ENCODE measurements at places on chromosomes 5 and 9.

DNA sequence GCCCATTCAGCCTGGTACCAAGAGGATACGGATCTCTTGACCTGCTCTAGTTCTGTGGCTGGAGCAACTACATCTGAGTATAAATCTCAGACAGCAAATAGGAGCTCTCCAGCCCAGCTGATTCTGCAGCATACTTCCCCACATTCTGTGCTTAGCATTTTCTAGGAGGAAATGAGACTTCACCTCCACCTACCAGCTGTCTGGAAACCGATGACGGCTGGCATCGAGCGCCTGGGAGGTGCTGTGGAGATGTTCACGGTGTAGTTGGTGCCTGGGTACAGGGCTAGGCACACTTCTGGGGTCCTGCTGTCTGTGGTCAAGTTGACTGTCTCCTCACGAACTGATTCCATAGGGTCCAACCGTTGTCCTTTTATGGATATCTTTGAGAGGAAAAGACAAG, 63.6 kb downstream of the SUSD1 start:
- DNase-seq, result no peak

DNA sequence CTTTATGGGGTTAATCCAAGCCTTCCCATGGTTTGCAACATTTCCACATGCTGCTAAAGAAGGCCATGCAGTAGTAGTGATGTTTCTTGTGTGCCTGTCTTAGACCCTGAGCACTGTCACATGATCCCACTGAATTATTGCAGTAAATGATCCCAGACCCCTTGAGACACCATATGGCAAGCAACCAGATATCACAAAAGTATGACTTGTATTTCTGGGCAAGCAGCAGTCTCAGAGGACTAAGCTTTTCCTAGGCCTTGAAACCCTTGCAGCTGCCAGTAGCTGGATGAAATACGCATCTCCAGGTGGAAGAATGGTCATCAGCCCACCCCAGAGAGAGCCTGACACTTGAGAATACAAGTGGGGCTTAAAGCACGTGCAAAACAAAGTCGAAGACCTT, 41.8 kb downstream of the CDO1 start:
- no peak for DNase-seq

DNA sequence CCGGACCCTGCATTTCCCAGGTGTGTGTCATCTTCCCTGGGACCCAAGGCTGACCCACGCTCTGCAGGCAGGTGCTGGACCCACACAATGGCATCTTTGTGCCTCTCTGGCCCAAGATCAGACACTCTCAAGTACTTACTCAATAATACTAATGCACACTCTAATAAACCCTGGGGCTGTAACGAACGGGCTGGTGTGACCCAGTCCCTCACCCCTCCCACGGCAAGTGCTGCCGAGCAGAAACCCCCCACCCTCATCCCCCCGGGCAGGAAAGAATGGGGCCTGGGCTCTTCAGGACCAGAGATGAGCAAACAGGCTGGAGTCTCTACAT, 1.1 kb upstream of the OBP2B start:
- DNase-seq, result peak; percentile 11

GRCh38 chr9:104617418-104617817, 586 bp downstream of the OR13C9 start:
- DNase-seq, result no peak

GRCh38 chr5:175001311-175001710, 276.9 kb downstream of the MSX2 start:
- DNase-seq, result no peak

DNA sequence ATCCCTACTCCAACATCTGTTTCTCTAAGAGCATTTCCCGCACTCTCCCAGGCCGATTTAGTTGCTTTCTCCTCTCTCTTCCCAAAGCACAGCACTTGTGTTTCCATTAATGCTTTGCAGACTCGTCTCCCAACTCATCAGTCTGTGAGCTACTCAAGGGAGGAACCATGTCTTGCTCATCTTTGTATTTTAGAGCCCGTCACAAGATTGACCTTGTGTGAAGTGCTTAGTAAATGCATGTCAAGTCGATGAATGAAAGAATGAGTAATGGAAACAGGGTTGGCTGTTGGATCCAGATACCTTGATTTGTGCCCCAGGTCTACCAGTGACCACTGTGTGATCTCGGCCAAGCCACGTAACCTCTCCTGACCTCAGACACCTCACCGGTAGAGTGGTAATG, 99.3 kb downstream of the KLF4 start:
- no peak for DNase-seq

DNA sequence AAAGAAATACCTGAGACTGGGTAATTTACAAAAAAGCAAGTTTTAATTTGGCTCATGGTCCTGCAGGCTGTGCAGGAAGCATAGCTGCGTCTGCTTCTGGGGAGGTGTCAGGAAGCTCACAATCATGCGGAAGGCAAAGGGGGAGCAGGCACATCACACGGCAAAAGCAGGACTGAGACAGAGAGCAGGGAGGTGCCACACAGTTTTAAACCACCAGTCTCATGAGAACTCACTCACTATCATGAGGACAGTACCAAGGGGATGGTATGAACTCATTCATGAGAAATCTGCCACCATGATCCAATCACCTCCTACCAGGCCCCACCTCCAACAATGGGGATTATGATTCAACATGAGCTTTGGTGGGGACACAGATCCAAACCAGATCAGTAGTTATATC, 96.2 kb downstream of the OSTF1 start:
- no peak for DNase-seq

- no peak for DNase-seq
These were observed 297.9 kb downstream of the TLE1 start for GRCh38 chr9:81391457-81391825.

DNA sequence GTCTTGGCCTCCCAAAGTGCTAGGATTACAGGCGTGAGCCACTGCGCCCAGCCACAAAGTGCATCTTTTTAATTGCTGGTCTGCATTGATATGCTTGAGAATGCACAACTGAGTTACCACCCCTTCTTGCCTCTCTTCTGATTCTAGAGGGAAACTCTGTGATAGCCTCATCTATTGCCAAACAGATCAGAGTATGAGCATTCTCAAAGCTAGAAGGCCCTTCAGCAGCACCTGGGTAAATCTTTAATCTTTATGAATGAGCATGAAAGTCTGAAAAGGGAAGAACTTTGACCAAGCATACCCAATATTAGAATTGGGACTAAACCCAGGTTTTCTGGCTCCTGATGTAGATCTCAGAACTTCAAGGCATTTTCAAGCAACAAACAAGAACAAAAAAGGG, 298.3 kb upstream of the TNC start:
- no peak for DNase-seq

- DNase-seq, result no peak
These were observed 179.7 kb upstream of the FBXL17 start for GRCh38 chr5:108561416-108562204.

DNA sequence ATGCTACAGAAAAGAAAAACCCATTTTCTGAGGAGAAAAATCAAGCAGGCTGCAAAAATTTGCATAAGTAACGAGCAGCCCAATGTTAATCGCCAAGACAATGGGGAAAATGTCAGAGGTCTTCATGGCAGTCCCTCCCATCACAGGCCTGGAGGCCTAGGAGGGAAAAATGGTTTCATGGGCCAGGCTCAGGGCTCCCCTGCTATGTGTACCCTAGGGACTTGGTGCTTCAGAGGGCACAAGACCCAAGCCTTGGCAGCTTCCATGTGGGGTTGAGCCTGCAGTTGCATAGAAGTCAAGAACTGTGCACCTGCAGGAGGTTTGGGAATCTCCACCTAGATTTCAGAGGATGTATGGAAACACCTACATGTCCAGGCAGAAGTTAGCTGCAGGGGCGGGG, 10.4 kb downstream of the CAAP1 start:
- DNase-seq, result no peak

DNA sequence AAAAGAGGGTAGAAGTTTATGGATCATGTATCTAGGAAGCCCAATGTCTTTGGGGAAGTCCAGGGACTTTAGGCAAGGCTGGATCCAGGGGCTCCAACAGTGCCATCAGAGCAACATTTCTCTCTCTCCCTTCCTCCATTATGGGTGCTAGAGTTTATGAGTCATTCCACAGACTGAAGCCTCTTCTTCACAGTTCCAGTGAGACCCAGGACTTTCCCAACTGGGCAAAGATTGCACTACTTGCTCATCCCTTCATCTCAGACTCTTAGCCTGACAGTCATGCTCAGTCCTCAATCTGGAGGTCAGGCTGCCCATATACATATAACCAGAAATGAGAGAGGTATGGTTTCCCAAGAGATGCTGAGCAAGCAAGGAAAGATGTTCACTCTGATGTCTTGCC, 110.7 kb downstream of the FEM1C start:
- DNase-seq, result no peak

- DNase-seq, result no peak
These were observed 14.1 kb upstream of the ERBIN start for GRCh38 chr5:65912311-65912710.

GRCh38 chr5:72125941-72126620, 18.8 kb downstream of the MAP1B start:
- DNase-seq, result peak; percentile 43

DNA sequence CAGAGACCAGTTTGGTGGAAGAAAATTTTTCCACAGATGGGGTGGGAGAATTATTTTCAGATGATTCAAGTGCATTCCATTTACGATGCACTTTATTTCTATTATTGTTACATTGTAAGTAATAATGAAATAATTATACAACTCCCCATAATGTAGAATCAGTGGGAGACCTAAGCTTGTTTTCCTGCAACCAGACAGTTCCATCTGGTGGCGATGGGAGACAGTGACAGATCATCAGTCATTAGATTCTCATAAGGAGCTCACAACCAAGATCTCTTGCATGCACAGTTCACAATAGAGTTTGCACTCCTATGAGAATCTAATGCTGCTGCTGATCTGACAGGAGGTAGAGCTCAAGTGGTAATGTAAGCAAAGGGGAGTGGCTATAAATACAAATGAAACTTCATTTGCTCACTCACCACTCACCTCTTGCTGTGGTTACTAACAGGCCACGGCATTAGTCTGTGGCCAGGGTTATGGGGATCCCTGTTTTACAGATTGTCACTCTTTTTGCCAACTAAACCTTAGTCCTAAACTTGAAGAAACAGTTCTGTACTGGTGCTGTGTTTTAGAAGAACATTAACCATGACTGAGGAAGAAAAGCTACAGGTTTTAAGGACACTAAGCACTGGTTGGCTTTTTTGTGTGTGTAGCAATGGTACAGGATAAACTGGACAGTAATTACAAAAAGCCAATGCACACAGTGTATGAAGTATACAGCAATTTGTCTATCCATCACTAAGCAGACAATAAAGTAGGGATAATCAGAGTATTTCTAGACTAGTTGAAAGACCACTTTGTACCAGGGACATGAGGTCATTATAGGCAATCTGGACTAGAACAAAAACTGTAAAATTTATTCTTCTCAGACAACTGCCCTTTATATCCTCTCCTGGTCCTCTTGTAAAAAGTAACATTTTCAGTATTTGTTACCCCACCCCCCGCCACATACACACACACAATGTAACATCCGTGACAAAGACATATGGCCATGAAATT, 9.9 kb downstream of the TMEM232 start:
- DNase-seq, result no peak

- DNase-seq, result no peak
These were observed 38.7 kb downstream of the TTC39B start for GRCh38 chr9:15268317-15268716.

GRCh38 chr5:35117967-35118366, 70.2 kb upstream of the AGXT2 start:
- DNase-seq, result no peak

GRCh38 chr5:175621971-175622370, 35.9 kb upstream of the HRH2 start:
- no peak for DNase-seq

GRCh38 chr5:123429221-123429954, 6.2 kb upstream of the CEP120 start:
- no peak for DNase-seq

DNA sequence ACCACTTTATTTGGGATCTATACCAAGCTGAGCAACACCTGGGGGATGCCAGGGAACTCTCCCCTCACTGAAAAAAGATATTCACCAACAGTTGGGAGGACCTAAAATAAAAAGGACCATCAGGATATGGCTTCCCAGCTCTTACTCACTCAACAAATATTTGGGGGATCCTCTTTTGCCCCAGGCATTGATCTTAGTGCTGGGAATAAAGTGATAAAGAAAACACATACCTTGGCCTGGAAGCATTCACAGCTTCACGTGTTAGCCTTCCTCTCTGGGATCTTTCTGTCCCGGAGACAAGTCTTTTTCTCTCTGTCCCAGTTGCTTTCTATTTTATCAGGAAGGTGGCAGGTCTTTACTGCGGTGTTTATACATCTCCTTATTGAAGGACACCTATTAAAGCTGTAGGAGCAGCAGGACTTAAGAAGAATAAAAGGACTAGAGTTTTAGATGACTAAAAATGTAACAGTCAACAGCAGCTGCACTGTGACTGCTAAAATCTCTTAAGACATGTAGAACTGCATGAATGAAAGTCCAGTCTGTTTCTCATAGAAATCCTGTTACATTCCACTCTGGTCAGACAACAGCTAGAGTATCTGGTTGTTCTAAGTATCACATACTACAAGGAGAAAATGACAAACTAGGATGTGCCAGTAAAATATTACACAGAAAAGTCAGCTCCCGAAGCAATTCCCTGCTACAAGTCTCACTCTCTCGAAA, 90.0 kb upstream of the ITGA2 start:
- DNase-seq, result no peak

DNA sequence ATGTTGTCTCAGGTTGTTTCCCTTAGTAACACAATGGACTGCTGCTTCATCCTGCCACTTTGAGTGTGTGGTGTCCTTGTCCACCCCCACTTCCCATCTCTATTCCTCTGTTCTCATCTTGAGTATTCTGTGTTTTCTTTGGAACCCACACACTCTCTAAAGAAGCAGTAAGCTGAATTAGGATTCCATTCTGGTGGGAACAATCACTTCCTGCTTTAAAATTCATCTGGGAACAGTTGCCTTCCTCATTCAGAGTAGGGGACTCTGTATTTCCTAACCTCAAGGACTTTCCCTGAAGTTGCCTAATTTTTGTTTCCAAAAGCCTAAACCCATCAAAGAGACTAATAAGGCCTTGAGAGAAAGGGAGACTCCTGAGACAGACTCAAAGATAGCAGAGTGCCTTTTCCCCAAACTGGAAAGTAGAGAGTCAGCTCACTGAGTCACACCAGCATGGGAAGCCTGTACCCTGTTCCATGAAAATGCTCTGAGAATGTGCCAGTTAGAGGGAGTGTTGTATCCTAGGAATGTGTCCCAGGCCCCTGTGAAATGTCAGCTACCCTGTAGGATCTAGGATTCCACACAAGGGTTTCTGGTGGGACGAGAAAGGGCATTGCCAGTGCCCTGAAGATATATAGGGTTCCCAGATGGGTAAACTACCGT, 63.6 kb downstream of the CCDC192 start:
- DNase-seq, result no peak

DNA sequence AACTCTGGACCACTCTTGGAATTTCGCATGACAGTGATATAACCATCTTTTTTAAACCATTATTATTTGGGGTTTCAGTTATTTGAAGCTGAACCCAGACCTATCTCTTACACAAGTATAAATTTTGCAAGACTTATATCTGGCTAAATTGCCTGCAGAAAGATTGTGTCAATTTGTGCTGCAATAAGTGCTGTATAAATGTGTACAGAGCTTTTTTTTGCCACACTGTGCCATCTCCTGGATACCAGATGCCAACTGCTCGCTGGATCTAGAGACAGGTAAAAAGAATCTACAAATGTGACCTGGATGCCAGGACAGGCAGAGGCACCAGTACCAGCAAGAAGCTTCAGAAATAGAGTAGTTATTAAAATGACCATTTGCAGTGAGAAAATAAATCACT, 25.9 kb upstream of the TTC39B start:
- peak; percentile 21 for DNase-seq

- DNase-seq, result no peak
These were observed 10.0 kb downstream of the FANCC start for GRCh38 chr9:95307538-95307937.

GRCh38 chr9:89923961-89924504, 319.2 kb downstream of the GADD45G start:
- DNase-seq, result no peak

All from lung (tissue), 17 donors.